ENCODE measurements at places on chromosomes 12 and 14.

GRCh38 chr12:114847441-114848035 lies 163.6 kb upstream of the TBX3 start:
- DNase-seq, result peak; percentile 55

GRCh38 chr12:24861766-24862540 lies 86.9 kb downstream of the BCAT1 start:
- DNase-seq, result no peak

DNA sequence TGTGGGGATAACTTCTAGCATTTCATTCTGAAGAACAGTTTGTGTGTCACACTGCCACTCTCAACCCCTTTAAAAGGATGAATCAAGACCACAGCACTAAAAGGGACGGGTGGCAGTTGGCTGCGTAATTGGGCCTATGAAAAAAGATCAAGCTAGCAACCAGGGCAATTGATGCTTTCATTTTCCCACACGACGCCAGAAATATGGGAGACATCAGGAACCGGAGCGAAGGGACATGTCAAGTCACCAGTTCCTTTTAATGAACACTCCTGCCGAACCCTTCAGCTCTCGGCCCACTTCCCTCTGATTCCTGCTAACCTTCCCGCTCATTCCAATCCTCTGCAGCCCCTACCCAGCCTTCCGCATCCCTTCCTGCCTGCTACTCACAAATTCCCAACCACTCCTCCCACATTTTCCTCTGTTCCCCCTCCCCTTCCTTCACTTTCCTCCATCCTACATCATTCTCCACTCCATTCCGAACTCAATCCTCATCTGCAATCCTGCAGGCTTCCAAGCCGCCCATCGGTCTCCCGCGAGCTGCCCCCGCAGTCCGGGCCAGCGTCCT lies 753 bp downstream of the CSRNP2 start:
- DNase-seq, result peak; percentile 41

GRCh38 chr12:52347016-52347415 lies 20.3 kb downstream of the KRT85 start:
- DNase-seq, result no peak

- DNase-seq, result peak; percentile 6
These were observed 142.2 kb downstream of the BMP4 start for GRCh38 chr14:53814392-53814791.

GRCh38 chr12:34377243-34378035 lies 355.1 kb downstream of the ALG10 start:
- no peak for DNase-seq

DNA sequence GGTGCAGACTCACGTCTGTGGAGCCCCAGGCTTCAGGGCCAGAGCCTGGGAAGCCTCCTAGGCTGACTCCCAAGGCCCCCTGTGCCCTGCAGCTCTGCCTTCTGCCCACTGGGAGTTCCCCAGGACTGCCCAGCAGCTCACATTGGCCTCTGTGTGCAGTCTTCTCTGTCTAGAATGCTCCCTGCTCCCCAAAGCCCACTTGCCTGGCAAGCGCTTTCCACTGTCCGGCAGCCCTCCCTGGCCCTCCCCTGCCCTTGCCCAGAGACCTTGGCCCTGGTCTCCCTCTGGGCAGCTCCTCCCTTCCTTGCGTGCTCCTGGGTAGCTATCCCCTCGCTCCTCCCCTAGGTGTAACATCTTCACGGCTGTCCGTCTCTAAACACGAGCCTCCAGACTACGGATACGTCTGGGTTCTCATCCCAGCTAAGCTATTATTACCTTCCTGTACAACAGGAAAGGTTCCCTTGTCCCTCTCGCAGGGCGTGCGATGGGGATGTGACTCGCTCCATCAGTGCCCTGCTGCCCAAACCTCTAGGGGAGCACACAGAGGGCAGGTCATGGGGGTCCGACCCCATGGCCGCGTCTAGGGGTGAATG lies 325.5 kb upstream of the RTL1 start:
- DNase-seq, result no peak

DNA sequence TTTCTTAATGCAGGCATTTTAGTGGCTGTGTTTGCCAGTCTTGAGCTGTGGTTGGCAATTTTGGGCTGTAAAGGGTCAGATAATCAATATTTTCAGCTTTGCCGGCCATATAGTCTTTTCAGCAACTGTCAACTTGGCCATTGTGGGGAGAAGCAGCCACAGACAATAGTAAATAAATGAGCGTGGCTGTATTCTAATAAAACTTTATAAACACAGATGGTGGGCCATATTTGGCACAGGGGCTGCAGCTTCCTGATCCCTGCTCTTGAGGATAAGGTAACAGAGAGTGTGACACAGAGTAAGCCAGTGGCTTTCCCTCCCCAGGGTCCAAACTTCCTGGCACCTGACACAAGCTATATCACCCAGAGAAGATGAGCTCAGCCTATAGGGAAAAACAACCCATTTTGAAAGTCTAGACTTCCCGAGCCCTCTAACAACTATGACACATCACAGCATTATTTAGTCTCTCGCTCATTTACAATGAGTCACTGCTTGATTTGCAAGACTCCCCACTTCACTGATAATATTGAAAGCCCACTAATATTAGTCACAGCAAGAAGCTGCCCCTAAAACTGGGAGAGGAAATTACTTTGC lies 163.1 kb upstream of the TMPO start:
- peak; percentile 91 for DNase-seq

DNA sequence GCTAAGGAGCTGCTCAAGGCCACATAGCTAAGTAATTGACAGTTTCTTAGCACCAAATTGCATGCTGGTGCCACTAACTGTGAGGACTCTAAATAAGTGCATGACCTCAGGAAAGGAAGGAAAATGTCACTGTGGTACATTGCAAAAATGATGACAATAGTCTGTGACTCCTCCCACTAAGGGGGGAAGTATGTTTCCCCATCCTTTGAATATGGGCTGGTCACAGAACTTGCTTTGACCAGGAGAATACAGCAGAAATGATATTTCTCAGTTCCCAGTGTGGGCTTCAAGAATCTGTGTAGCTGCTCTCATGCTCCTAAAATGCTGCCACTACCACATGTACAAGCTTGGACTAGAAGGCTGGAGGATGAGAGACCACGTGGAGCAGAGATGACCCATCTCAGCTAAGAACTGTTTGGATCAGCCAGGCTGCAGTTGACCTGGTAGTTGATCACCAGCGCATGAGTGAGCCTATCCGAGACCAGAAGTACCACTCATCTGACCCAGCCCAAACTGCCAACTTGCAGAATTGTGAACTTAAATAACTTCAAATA lies 42.2 kb upstream of the NOS1 start:
- no peak for DNase-seq

DNA sequence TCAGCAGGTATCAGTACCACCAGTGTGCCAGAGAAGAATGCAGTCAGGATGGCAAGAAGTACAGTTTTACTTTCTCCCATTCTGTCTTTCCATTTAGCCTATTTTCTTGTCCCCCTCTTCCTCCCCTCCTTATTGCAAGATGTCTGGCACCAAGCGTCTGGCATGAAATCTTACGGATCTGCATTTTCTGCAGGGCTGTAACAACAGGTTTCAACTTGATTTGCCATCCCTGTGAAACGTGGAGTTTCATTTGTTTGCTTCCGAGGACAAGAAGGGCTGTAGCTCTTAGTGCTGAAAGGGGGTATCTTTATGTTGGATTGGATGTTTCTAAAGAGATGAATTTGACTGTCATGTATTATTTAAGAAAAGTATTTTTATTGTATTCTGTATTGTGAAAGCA lies 1110.6 kb downstream of the BCL11B start:
- no peak for DNase-seq

DNA sequence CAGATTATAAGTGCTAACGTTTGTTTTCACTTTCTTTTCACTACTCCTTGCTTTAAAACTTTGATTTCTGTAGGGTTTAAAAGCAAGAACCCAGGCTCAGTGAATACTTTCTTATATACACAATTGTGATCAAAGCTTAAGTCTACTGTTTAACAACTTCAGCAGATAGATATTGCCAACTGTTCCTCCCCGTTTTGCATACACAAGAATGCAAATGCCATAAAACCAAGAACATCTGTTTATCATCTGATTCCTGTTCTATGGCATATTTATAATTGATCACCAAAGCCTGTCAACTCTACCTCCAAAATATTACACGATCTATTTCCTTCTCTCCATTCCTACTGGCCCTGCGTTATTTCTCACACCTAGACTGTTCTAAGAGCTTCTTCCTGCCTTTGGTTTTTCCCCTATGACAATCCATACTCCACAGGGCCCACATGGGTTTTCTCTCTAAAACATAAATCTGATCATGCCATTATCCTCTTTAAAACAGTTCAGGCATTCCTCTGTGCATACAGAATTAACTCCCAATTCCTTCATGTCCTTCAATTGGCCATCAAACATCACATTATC lies 15.9 kb downstream of the MED13L start:
- DNase-seq, result peak; percentile 35

GRCh38 chr14:69443296-69443805 lies 41.2 kb upstream of the PLEKHD1 start:
- peak; percentile 11 for DNase-seq

- DNase-seq, result no peak
These were observed 13.6 kb downstream of the LRRK2 start for GRCh38 chr12:40238266-40238902.

GRCh38 chr14:91727121-91727520 lies 4.8 kb downstream of the CATSPERB start:
- DNase-seq, result peak; percentile 19

DNA sequence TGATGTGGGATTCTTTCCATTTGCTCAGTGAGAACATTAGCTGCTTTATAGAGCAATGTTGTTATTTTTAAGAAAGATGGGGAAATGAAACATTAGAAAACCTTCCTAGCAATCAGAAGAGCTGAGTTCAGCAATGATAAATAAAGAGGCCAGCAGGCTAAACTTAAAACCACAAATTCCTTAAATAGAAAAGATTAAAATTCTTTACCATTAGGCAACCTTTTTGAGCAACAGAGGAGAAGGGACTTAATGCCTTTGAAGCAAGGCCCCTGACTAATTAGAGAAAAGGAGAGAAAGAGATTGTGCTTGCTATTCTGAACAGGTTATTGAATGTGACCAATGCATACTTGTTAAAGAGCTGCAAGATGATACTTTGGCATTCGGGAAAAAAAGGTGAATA lies 160.8 kb upstream of the LMO3 start:
- no peak for DNase-seq
